Subcutaneous preadipocyte (primary cell): ENCODE measurements at places on chromosomes 3 and 15. TPM values are rescaled to one million over a fixed set of nuclear protein-coding genes. Genes with fewer than 3 reads are reported as not detected.

The BCHE gene
- 1.1 and 4.1 TPM in 2 replicates for total RNA-seq

The ICE2 gene
- total RNA-seq, result 20.6 and 33.4 TPM in 2 replicates

The MYRIP gene
- under 0.01 and 0.20 TPM in 2 replicates for total RNA-seq

The SKOR1 gene
- total RNA-seq, result under 0.01 TPM in 2 replicates

The DAPK2 gene
- 0.98 and 7.0 TPM in 2 replicates for total RNA-seq

The THSD4 gene
- total RNA-seq, result 5.9 and 38.5 TPM in 2 replicates

The RBMS3 gene
- total RNA-seq, result 33.4 and 47.7 TPM in 2 replicates

The WDR72 gene
- not detected in 2 replicates for total RNA-seq

The PCLAF gene
- 44.6 and 60.3 TPM in 2 replicates for total RNA-seq

The ARGFX gene
- total RNA-seq, result not detected in 2 replicates

The DUOXA2 gene
- total RNA-seq, result not detected in 2 replicates

The CDHR4 gene
- total RNA-seq, result 0.37 TPM in 1 of 2 replicates, not detected in the other

The DMXL2 gene
- 25.0 and 29.1 TPM in 2 replicates for total RNA-seq

The SNTN gene
- total RNA-seq, result not detected in 2 replicates

The PP2D1 gene
- total RNA-seq, result not detected in 2 replicates

The MAP1A gene
- total RNA-seq, result 45.4 and 72.8 TPM in 2 replicates

The LXN gene
- 10.0 and 28.3 TPM in 2 replicates for total RNA-seq

The LSMEM2 gene
- not detected in 2 replicates for total RNA-seq

The MCF2L2 gene
- total RNA-seq, result 0.73 and 1.6 TPM in 2 replicates

The CGNL1 gene
- under 0.01 TPM in 1 of 2 replicates, not detected in the other for total RNA-seq

The ZBED2 gene
- not detected in 2 replicates for total RNA-seq

The TM4SF18 gene
- total RNA-seq, result 0.37 and 0.39 TPM in 2 replicates

The KIF7 gene
- total RNA-seq, result 8.8 and 10.0 TPM in 2 replicates

The WDR5B gene
- 5.5 and 6.5 TPM in 2 replicates for total RNA-seq

The ARIH2 gene
- total RNA-seq, result 51.1 and 68.0 TPM in 2 replicates

The LRIG1 gene
- total RNA-seq, result 7.0 and 9.6 TPM in 2 replicates

The ITGA11 gene
- 0.20 and 0.37 TPM in 2 replicates for total RNA-seq

The GATM gene
- total RNA-seq, result 0.73 and 0.98 TPM in 2 replicates

The SLC2A2 gene
- not detected in 2 replicates for total RNA-seq

The SLC9A9 gene
- 6.8 and 13.6 TPM in 2 replicates for total RNA-seq

The ELL3 gene
- 0.37 and 0.78 TPM in 2 replicates for total RNA-seq

The CD200R1 gene
- total RNA-seq, result not detected in 2 replicates

The LRRC31 gene
- total RNA-seq, result not detected in 2 replicates

The FOXL2NB gene
- under 0.01 and 0.78 TPM in 2 replicates for total RNA-seq

The SLC6A11 gene
- total RNA-seq, result not detected in 2 replicates

The SLC4A7 gene
- total RNA-seq, result 84.5 and 132 TPM in 2 replicates

The SQOR gene
- 191 and 376 TPM in 2 replicates for total RNA-seq

The IL16 gene
- total RNA-seq, result 1.6 and 4.0 TPM in 2 replicates

The APOD gene
- 45.4 and 204 TPM in 2 replicates for total RNA-seq

The ISLR gene
- total RNA-seq, result 2.5 and 18.7 TPM in 2 replicates
